Articular chondrocyte of knee joint (primary cell): ENCODE measurements at places on chromosomes 6 and 20. TPM values are rescaled to one million over a fixed set of nuclear protein-coding genes. Genes with fewer than 3 reads are reported as not detected.

The PLN gene
- total RNA-seq = 0.11 TPM in 1 of 2 replicates, not detected in the other

The SGK2 gene
- total RNA-seq = 0.52 and 1.4 TPM in 2 replicates

The BPI gene
- not detected in 2 replicates for total RNA-seq

The DEF6 gene
- total RNA-seq = 0.86 and 1.3 TPM in 2 replicates

The MYMX gene
- not detected in 2 replicates for total RNA-seq

The SLC12A5 gene
- total RNA-seq = under 0.01 TPM in 2 replicates

The WFDC10B gene
- not detected in 2 replicates for total RNA-seq

The PSORS1C2 gene
- total RNA-seq = not detected in 2 replicates

The TUBB gene
- 566 and 592 TPM in 2 replicates for total RNA-seq

The SPATA25 gene
- 0.76 and 1.6 TPM in 2 replicates for total RNA-seq

The TUBB1 gene
- total RNA-seq = not detected in 2 replicates

The ZNF217 gene
- 27.8 and 40.2 TPM in 2 replicates for total RNA-seq

The STMND1 gene
- not detected in 2 replicates for total RNA-seq

The TFAP2D gene
- not detected in 2 replicates for total RNA-seq

The RNF182 gene
- total RNA-seq = 0.13 and 0.65 TPM in 2 replicates

The ADAM33 gene
- 2.2 and 3.8 TPM in 2 replicates for total RNA-seq

The IL20RA gene
- total RNA-seq = 0.26 and 0.43 TPM in 2 replicates

The ULBP1 gene
- 0.52 and 0.65 TPM in 2 replicates for total RNA-seq

The LY6G6F gene
- total RNA-seq = not detected in 2 replicates

The EYS gene
- under 0.01 TPM in 2 replicates for total RNA-seq
